CD4-positive, alpha-beta T cell treated with Interleukin-10 for 1 hour (primary cell): ENCODE measurements at places on chromosomes 5 and 9.

DNA sequence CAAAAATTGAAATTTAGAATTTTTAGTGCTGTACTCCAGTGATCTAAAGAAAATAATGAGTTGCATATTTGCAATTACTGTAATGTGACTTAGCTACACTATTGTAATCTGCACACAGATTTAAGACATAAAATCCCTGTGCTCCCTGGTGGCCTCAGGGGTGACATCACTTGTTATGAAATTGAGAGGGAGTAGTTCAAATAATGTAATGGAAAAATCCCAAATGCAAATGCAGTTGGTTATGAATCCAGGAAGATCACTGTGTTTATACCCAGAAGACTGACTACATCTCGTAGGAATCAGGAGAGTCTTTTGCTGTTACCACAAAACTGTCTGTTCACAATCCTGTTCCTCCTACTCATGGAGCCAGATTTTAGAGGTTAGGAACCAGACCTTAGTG lies 178.7 kb upstream of the FBXL17 start:
- no peak for DNase-seq

- DNase-seq = no peak
These were observed 19.0 kb downstream of the UNC5A start for GRCh38 chr5:176829320-176829719.

- no peak for DNase-seq
These were observed 22.3 kb upstream of the TTLL11 start for GRCh38 chr9:122115176-122116035.

GRCh38 chr9:128920381-128921058 lies at the start of gene PHYHD1:
TSS of gene PHYHD1 (plus strand) at chr9:128920982. CDS start at chr9:128922324, 1,342 bp downstream.
- no peak for DNase-seq

DNA sequence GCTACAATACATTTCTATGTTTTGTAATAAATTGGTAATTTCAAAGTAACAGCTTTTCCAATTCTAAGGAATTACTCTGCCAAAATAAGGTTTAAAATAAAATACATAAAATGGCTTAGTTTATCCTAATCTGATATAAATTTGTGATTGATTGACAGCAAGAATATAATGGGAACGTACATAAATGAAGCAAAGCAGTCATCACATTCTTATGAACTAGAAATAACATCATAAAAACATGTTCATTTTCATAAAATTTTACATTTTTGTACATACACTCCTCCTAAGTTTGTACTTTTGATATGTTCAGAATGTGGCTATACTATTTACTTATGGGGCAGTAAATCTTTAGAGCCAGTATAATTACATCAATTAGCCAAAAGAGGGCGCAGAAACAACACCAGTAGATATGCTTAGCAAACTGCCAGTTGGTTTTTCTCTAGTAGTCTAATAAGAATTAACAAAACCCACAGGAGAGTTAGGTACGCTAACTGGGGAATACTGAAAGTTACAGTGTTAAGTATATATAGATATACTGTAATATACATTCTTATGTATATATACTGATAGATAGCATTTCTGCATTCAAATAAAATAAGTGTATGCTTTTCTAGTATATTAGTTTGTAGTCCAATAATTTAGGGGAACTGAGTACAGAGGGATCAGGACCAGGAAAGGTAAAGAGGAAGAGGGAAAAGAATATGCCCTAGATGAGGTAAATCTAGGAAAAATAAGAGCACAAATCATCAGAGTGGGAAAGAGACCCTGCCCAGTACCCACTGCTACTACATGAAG lies 76.8 kb downstream of the ZDHHC21 start:
- DNase-seq = peak; percentile 44
